ENCODE measurements at places on chromosomes 4 and X.

DNA sequence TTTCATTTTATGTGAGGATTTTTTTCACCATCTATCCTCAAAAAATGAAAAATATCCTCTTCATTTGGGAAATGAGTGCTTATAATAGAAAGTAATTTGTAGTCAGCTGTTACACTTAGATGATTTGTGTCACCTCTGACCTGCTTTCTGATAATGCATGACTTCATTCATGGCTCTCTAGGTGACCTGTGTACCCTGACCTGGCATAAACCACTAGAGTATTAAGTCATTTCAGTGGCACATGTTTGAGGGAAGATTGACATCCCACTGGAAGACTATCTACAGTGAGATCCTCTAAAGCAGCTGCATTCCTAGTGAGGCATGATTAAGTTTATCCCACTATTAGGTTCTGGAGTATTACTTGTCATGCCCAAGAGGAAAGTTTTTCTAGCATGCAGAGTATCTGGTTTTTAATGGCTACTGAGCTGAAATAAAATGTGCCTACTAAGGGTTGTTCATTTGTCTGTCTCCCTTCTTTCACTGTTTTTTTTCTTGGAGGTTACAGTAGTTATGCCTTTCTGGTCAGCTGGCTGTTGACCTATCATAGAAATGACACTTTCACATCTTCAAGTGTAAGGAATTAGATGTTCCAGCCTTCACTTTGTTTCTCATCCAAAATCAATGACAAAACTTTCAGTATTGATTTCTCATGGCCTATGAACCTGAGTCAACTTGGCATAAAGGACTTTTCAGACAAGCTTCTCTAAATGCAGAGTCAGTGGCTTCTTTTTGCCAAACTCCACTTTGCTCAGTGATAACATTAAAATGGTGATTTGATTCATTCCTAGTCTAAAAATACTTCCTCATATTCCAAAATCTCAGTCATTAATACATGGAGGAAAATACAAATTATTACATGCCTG lies 33.1 kb downstream of the TET2 start:
- no peak for DNase-seq

- DNase-seq = no peak
Observed at GRCh38 chr4:154560824-154561231, 2.0 kb upstream of the FGB start.

DNA sequence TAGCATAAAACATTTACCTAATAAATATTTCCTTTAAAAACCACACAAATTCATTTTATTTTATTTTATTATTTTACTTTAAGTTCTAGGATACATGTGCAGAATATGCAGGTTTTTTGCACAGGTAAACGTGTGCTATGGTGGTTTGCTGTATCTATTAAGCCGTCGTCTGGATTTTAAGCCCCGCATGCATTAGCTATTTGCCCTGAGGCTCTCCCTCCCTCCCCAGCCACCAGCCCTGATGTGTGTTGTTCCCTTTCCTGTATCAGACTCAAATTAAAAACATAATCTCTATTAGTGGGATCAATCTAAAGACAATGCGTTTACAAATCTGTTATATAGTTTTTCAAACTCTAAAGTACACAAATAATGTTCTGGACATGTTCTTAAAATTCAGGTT lies 1.2 kb upstream of the HTN3 start:
- no peak for DNase-seq

- DNase-seq = peak; percentile 68
Observed at GRCh38 chr4:138090150-138090917, 151.8 kb downstream of the SLC7A11 start.

DNA sequence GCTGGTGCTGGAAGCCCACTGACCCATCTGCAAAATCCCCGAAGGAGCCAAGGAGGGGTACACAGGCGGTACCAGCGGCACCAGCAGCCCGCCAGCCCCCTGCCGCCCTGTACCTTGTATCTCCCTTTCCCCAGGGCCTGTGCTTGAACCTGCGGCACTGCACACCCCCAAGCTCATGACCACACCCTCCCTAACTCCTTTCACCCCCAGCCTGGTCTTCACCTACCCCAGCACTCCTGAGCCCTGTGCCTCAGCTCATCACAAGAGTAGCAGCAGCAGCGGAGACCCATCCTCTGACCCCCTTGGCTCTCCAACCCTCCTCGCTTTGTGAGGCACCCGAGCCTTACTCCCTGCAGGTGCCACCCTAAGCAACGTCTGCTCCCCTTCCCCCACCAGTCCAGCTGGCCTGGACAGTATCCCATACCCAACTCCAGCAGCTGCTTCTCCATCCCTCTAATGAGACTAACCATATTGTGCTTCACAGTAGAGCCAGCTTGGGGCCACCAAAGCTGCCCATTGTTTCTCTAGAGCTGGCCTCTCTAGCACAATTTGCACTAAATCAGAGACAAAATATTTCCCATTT lies 94.9 kb downstream of the LARP1B start:
- no peak for DNase-seq

DNA sequence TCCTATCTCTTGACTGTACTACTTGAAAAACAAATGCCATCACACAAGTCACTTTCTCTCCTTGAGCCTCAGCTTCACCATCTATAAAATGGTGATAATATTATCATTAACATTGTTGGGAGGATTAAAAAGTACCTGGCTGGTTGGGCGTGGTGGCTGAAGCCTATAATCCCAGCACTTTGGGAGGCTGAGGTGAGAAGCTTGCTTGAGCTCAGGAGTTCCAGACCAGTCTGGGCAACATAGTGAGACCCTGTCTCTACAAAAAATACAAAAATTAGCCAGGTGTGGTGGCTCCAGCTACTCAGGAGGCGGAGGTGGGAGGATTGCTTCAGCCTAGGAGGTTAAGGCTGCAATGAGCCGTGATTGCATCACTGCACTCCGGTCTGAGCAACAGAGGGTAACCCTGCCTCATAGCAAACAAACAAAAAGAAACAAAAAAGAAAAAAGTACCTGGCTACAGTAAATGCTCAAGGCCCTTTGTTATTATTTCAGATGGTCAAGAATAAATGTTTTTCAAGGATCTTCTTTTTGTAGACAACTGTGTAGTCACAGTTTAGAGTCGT lies 120.3 kb downstream of the CHRNA9 start:
- DNase-seq = no peak

DNA sequence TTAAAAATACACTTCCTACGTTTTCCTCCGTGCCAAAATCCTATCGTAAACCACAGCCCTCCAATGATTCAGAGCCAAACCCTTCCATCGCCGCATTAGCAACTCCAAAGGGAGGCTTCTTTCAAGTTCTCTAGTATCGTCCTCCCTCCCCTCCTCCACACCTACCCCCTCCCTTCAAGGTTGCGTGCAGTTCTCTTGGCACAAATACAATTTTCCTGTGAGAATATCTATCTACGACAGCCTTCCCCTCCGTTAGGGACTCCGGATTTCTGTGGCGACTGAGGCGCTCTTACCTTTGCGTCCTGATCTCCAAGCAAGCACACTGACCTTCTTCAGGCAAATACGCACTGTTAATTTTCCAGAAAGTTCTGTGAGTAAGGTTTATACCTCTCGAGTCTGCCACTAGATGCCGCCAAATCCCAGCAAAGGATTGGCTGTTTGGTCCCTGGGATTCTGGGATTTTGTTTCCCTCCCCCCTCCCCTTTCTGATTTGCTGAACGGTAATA lies 1.2 kb upstream of the MORF4L2 start:
- peak; percentile 74 for DNase-seq

DNA sequence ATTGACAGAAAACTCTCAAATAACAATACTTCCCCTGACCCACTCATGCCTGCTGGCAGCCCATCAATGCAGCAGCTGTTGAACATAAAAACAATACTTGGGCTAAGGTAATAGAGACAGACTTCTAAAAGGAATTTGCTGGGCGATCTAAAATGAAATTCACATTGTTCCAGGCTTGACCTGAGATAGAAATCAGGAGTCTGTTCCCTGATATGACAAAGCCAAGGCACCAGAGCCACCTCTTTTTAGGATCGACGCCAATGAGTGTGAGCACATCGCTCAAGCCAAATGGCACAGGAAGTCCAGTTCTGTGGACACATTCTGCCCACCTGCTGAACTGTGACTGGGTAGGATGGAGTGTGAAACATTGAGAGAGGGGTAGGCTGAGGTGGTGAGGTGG lies 4.9 kb downstream of the SEPTIN11 start:
- DNase-seq = no peak

DNA sequence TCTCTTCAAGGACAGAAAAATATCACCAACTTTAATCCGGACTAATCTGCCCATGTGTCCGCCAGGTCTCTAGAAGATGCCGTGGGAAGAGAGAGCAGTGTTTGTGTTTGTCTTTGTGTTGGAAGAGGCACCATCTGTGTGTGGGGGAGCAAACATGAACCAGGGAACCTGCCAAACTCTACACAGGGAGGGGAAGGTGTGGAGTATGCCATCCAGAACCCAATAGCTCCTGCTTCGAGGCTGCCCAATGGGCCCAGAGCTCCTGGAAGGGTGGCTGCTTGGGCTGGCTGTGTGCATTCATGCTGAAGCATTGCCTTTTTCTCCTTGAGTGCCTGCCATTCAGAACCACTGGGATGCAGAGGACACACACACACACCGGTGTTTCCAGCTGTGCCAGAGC lies 536.2 kb downstream of the MID1IP1 start:
- no peak for DNase-seq

DNA sequence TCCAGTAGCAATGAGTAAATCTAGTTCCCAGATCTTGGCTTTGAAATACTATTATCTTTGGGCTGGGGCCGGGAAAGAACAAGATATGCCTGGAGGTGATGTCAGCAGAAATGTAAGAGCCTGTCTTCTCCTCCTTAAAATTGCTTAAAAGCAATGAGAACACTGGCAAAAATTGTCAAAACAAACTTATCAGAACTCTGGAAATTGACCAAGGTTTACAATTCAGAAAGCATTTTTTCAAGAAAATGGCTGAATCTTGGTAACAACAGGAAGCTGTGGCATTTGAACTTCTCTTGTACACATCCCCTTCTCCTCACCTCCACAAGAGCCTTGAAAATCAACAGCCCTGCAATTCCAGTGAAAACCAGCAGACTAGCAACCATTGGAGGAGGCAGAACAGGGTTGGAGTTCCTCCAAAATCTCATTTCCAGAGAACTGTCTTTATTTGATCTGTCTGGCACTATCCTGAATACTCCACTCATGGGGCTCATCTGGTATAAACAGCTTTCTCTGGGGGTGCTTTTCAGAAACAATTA lies 13.5 kb downstream of the TIMP1 start:
- DNase-seq = no peak

- DNase-seq = no peak
Observed at GRCh38 chr4:114100288-114101031, 121.0 kb upstream of the ARSJ start.

DNA sequence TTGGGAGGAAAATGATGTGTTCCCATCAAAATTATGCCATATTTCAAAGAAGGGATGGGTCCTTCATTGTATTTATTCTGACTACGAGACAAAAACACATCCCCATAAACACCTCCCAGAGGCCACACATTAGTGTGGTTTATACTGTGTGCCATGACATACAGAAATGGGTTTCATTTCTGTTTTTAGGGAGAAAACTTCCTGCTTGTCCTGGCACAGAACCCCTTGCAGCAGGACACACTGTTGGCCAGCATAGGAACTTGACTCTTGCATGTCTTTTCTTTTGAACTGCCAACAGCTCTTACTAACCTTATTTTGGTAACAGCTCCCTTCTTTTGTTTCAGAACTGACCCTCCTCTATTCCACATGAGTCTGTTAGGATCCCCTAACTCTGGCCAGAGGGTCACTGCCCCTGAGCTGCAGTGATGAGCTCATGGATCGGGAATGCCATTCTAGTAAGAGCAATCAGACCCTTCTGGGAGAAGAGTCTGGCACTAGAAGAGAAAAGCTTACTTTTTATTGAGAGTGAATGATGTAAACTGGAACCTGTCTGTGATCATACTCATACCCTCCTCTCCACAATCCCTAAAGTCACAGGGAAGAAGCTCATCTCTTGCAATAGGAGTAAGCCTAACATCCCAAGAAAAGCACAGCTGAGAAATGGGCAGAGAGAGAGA lies 86.4 kb downstream of the SMIM20 start:
- no peak for DNase-seq

GRCh38 chr4:22857411-22857810 lies 164.7 kb downstream of the GBA3 start:
- peak; percentile 70 for DNase-seq

DNA sequence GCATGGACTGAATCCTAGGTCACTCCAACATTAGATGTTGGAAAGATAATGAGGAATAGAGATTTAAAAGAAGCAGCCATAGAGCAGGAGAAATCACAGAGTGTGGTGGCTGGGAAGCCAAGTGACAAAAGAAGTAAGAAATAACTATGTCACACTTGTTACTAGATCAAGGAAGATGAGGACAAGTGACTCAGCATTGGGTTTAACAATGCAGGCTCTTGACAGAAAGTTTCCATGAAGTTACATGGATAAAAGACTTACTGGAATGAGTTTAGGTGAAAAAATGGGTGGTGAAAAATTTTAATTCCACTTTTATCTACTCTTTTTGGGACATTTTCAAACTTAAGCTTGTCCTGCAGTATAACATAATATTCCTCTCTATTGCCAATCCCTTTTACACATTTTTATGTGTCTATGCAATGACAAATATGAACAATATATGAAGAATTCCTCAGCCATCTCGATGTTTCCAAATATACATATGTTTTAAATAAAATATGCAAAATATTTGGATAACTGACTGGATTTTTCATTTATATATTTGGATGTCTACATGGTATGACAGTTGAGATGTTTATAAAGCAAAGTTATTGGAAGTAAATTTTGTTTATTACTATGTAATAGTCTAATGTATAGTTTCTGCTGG lies 462.6 kb downstream of the IL15 start:
- DNase-seq = no peak

GRCh38 chr4:8202108-8203051 lies 3.3 kb downstream of the SH3TC1 start:
- DNase-seq = no peak

GRCh38 chr4:159487284-159487747 lies 384.4 kb downstream of the RAPGEF2 start:
- peak; percentile 68 for DNase-seq

GRCh38 chr4:1201851-1202525 lies 29.6 kb upstream of the SPON2 start:
- DNase-seq = no peak

DNA sequence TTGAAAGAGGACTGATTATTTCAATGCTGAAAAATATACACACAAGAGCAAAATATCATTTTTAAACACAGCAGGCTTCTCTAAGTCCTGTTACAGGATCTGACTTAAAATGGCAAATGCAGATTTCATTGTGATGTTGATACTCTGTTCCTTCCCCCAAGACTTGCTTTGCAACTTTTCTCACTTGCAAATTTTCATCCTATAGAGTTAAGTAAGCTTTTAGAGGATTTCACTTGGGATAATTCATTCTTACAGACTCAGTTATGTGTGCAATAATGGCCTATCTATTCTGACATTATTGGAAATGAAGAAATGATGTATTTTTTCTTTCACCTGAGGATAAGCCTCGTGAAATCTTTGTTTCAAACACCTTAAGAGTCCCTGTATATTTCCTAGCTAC lies 2403.2 kb downstream of the ARAP2 start:
- DNase-seq = no peak

DNA sequence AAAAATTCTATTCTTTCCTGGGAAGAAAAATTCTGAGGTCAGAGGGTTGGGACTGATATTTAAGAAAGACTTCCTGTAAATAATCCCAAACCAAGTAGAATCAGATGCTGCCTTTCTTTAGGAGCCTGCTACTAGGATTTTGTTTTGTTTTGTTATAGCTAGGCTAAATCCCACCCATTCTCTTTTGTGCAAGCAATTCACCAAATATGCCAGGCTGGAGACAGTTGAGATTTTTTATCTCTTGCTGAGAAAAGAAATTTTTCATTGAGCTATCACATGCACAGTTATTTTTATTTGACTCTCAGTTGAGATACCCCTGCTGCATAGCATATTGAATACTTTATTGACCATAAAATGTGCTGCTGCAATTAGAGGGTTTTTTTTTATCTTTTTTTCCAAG lies 196.0 kb downstream of the KCNIP4 start:
- DNase-seq = no peak
